ENCODE measurements at places on chromosomes 3 and 15.

DNA sequence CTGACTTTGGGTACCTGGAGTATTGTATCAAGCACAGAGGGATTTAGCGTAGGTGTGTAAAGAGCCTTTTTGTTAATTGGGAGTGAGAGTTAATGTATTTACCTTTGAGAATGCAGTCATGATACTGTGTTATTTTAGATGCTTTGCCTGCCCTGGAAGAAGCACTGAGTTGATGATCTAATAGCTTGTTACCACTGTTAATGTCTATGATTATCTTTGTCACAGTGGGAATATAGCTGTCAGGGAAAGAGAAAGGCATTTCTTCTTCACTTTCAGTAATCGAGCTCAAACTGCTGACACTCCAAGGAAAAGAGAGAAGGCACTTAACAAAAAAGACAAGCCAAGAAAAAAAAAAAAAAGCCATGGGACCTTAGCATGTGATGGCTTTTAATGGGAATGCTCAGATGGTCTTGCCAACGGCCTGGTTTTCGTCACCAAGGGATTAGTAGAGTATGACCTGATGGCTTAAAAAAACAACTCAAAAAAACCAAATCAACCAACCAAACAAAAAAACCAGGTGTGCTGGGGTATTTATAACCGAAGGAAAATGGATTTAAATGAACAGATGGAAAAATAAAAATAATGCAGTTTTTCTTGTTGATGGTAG lies 387.4 kb downstream of the PTPRG start:
- DNase-seq: no peak

DNA sequence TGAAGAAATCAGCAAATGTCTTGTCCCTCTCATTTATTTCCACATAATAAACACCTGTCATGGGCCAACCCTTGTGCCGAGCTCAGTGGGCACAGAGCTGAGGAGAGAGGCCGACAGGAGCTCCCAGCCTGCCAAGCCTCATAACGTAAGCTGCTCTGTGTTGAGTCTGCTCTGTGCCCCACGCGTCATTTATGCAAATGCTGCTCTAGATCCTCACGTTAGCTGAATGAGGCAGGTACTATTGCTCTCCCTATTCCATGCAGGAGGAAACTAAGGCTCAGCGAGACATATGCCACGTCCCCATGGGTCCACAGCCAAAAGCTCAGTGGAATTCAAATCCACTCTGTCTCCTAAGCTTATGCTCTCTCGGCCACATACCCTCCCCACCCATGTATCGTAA lies 41.5 kb downstream of the EFCAB12 start:
- no peak for DNase-seq

DNA sequence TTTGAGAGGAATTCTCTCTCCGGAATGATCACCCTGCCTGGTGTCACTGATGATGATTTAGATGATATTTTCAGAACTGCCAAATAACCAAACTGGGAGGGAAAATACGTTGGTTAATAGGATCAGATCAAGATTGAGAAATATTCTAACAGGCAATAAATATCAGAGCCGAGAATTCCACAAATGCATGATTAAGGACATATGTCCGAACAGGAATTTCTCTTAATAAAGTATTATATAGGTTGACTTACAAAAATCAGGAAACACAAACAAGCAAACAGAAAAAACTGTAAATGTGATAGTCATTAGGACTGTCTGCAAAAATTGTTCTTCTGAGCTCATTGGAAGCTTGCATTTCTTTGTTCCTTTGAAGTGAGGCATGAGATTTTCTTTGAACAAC lies 75.1 kb upstream of the PHLDB2 start:
- DNase-seq: no peak

GRCh38 chr3:100384733-100385525 lies 16.0 kb downstream of the TOMM70 start:
- DNase-seq: no peak

DNA sequence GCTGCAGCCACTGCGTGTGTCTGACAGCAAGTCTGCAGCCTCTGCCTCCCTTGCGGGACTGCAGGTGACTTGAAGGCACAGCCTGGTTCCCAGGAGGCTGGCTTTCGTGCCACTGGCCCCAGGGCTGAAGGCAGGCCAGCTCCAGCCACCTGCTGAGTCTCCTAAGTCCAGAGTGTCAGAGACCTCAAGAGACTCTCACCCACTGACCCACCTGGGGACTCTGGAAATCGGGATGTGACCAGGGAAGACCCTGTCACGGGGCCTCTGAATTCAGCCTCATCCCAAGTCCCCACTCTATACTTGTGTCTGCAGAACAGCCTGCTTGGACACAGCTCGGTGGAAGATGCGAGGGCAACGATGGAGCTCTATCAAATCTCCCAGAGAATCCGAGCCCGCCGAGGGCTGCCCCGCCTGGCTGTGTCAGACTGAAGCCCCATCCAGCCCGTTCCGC lies 16.3 kb downstream of the ISG20 start:
- DNase-seq: no peak

GRCh38 chr15:46129145-46129544 lies 494.3 kb downstream of the SQOR start:
- no peak for DNase-seq

DNA sequence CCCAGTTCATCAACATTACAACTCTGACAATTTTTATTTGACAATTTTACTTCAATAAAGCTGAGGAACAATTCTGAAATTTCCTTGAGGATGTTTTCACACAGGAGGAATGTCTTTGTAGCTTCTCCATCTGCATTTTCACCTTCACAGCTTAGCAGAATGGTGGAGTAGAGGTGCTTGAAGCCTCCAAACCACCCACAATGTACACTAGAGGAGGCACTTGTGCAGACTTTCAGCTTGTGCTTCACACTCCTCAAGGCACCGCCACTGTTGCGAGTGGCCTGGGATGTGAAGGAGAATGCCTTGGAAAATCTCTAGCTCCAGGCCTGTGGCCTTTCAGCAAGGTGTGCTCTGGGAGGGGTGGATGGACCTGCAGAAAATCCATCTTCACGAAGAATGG lies 181.9 kb downstream of the EPHB1 start:
- no peak for DNase-seq

GRCh38 chr3:153215966-153216365 lies 53.9 kb downstream of the RAP2B start:
- no peak for DNase-seq

DNA sequence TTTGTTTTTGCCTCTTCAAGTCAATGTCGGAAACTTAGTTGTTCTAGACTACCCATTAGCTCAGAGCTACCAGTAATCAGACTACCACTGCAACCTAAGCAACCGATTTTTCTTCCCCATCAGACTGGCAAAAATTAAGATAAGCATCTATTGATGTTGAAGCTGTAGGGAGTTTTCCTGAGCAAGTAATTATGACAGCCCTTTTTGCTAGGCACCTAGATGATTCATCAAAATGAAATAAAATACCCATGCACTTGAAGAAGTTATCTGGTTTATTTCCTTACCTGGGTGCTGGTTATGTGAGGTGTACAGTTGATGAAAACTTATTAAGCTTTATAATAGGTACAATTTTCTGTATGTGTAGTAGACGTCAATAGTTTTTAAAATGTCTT lies 554 bp upstream of the COMMD4 start:
- DNase-seq: no peak

DNA sequence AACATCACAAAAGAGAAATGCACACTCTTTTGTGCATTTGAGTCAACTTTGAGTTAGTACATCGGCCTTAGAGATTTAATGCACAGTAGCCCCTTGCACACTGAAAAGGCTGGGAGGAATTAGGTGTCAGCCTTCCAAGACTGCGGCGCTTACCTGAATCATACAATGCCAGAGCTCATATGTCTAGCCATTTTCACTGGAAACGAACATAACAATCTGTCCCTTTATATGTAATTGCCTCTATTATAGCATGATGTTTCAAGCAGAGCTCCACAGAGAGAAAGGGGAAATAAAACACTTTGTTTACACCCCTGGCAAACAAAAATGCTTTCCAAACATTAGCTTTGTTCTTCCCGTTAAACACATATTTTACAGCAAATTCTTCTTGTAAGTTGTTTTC lies 315.7 kb upstream of the SLCO3A1 start:
- DNase-seq: no peak

DNA sequence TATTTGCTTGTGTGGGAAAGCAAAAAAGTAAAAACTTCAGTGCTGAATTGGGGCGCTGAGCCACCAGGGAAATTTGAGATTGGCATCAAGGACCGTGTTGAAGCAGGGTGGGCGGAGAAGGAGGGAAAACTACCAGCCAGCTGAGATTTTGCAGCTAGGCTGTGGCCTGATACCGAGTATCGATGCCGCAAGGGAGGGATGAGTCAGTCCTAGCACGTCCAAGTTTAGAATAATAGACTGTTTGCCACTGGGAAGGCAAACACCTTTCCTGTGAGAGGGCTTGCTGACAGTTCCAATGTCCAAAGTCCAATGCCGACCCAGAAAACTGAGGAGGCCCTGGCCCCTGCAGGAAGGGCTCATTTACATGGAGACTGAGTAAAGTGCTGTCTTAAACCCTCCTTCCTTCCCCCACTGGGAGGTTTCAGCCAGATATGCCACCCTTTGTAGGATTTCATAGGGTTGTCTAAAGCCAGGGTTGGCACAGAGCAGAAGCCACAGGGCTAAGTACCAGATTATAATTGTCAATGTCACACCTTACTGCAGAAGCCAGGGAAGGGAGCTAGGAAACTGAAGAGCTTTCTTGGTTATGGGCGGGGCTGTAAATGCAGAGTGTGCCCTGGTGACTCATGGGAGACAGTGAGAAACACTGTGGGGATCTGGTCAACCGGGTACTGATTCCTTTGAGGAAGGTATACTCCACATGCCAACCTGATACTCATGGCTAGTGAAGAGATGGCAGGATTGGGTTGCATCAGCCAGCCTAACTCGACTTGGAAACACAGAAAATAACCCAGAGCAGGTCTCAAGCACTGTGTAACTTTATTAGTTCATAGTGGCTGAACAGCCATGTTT lies 28.4 kb upstream of the PIK3CB start:
- DNase-seq: no peak

DNA sequence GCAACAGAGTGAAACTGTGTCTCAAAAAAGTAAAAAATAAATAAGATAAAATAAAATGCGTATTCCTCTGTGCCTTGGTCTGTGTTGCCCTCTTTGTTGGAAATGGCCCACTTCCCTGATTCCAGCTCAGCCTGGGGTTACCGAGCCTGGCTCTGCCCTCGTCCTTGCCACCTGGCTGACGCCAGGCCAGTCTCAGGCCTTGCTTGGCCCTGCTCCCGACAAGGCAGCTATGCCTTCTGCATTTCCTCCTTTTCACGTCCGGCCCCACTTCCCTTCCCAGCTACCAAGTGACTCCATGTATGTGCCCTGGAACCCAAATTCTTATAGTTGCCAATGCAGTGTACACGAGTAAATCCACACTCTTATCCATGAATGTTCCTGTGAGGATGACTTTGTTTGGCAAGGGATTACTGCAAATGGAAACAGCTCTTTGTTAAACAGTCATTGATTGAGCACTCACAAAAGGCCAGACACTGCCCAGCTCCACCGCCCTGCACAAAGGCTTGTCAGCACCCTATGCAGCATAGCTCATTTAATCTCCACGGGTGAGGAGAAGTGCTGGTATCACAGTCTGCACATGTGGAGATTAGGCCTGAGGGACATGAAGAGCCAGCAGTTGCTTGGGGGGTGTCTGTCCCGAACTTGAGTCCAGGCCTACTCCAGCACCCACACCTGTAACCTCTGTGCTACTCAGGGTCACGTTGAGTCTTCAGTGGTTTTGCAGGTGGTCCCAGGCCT lies 25.1 kb downstream of the SPSB4 start:
- DNase-seq: no peak

DNA sequence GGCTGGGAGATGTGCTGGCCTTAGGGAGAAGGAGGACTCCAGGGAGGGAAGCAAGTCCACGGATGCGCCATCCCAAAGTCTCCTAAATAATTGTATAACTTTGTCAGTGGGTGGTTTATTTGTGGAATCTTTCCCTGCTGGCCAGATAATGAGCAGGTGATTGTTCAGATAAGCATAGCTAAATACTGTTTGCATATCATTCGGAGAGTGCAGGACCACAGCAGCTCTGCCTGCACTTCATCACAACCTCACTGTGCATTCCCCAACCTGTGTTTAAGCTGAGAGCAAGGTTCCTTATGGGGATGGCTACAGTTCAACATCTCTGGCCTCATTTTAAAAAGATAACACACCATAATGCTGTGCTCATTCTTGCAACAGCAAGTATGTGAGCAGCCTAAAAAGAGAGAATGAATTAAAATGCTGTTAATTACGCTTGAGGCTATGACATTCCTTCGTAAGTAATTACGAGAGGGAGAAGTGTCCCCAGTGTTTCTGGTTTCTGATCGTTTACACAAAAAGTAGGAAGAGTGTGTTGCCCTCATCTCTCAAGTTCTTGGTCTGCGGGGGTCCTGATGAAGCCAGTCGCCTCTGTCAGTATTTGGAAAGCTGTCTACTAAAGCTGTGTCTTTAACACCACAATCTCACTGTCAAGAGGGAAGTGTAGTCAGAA lies 272.0 kb upstream of the RORA start:
- DNase-seq: no peak

GRCh38 chr15:85386261-85386660 lies 5.9 kb downstream of the AKAP13 start:
- DNase-seq: no peak

GRCh38 chr3:74515451-74515850 lies 99.0 kb downstream of the CNTN3 start:
- DNase-seq: no peak

- DNase-seq: no peak
These were observed 421.0 kb upstream of the CNTN4 start for GRCh38 chr3:1677576-1678156.

- DNase-seq: no peak
These were observed 70.1 kb downstream of the HMCES start for GRCh38 chr3:129348734-129349133.

DNA sequence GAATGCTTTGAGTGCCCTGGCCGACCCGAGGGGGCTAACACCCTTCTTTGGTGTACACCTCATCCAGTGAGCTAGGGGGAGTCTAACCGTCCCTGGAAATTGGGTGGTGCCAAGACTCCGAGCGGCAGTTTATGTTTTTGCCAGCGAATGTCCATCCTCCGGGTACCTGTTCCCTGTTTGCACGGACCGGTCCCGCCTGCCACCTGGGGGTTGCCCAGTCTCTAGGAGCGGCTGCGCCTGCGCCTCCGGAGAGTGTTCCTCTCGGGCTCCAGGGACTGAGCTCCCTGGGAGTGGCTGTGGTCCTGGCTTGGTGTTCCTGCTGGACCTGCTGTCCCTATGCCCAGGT lies 913 bp upstream of the WNT7A start:
- DNase-seq: no peak

DNA sequence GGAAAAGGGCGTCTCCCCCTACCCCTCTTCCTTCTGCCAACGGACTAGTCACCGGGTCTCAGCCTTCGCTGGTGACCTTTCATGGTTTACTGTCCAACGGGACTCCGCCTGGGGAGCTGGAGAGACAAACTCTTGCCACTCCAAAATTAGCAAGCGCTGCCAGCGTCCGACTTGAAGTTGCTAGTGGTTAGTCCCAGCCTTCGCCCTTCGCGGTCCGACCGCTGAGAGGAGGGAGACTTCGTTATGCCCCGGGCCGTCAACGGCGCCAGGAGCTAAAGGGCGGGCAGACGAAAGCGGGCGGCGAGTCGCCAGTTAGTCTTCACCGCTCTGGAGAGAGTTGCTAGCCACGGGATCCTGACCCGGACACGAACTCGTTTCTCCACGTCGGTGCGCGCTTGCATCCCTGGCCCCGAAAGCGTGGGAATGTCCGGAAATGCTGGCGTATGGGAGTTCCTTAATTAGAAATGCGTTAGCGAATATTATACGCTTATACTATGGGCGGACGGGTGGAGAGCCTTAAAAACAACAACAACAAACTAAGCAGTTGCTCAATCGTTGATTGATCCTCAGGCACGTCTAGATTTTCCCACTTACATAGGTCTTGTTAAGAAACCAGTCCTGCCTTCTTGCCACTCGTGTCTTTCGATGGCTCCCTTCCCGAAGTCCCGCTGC lies 716 bp downstream of the SMC4 start:
- DNase-seq: no peak
